ENCODE measurements at places on chromosomes 3 and 15. TPM values are rescaled to one million over a fixed set of nuclear protein-coding genes. Genes with fewer than 3 reads are reported as not detected.

GOLGA8G gene
- not detected for total RNA-seq

CFAP161 gene
- 5.4 TPM for total RNA-seq

CPA3 gene
- total RNA-seq, result 2.6 TPM

IGSF11 gene
- total RNA-seq, result 41.7 TPM

SEMA5B gene
- total RNA-seq, result 20.9 TPM

LEKR1 gene
- 1.8 TPM for total RNA-seq
